ENCODE measurements at places on chromosomes 1 and 21.

GRCh38 chr1:201383647-201384405 is 6.3 kb upstream of the TNNT2 start:
- peak; percentile 28 for DNase-seq

DNA sequence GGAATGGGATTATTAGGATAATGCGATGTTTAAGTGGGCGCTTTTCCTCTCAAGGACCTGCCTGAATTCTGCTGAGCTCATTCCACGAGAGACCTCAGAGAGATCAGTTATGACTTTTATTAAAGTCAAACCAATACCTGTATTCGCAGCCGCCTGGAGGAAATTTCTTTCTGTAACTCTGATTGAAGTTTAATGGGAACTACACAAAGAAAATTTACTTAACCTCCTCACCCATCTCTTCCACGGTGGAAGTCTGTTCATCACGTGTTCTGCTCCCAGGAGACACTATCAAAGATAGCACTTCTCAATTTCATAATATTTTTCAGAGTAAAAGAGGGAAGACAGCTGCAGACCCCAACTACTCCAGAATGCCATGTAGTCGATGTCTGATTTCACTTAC is 334.7 kb upstream of the POU3F1 start:
- DNase-seq, result no peak

DNA sequence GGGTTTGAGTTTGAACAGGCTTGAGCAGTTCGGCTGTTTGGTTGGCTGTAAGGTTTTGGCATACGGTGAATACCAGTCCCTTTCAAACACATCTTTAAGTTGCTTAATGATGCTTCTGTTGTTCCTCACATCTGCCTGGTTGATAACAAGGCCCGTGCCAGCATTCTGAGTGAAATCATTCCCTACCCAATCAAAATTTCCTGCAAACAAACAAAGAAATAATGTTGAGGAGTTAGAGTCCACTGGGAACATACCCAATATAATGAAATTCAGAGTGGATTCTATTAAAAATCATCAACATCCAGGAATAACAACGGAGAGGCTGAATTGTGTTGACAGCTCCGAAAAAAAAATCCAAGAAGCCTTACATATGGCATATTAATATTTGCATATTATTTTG is 91.0 kb upstream of the MAP1LC3C start:
- DNase-seq, result no peak

DNA sequence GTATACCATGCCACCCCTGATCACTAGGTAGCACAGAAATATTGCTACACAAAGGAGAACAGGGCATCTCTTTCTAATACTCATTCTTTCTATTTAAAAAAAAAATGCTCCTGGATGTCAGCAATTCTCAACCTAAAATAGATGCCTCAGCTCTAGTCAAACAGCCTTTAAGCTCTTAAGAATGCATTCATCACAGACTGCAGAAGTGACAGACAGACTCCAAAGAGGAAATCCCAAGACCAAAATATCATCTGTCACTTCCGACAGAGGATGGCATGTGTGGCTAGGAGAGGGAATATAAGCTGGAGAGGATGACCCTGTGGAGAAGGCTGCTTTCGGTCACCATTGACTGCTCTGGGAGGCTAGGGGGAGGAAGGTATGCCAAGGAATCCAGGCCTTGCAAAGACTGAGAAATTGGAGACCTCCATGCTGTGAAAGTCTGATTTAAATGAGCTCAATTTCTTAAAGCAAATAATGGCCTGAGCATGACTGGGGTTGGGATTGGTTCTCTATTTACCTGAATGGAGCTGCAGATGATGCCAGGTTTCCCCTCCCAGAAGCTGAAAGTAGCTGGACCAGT is 277.4 kb downstream of the BRINP2 start:
- no peak for DNase-seq

DNA sequence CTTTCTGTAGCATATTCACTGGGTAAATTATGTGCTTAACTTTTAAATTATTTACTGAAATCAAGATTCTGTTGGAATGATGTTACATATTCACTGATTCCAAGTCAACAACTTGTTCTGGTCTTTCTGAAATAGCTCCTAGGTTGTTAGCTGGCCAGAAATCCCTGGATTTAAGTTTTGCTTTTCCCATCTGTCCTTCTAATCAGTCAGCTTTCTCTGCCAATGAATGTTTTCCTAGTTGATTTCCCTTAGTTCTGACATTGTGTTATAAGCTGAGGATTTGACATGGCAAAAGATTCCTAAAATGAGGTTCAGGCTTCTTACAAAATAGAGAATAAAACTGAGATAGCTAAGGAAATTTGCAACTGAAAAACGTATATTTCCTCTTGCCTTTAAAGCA is 1479.6 kb downstream of the MRPL39 start:
- DNase-seq, result no peak

DNA sequence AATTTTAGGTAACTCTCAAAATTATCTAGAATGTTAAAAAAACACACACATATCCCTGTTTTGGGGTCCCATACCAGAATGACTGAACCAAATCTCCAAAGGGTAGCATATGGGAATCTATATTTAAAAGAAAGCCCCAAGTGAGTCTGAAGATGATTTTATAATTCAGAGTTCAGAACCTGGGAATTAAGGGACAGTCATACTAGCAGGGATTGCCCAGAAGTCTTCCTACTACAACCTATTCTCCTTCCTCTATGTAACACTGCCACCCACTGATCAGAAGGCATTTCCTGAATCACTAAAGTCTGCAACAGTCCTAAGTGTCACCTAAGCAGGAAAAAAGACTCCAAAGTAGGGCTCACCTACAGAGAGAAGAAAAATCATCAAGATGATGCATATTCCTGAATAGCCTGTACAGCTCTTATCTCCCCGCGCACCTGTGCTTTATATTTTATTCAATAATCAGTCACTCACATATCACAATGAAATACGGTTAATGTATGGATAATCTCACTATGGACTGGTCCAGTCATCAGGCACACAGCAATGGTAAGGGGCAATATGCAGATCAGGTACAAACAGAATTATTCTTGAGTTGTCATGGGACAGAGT is 4.9 kb downstream of the RGS1 start:
- DNase-seq, result no peak

GRCh38 chr1:7046891-7047290 is 261.6 kb downstream of the CAMTA1 start:
- DNase-seq, result no peak

- no peak for DNase-seq
Measured at GRCh38 chr1:95852483-95853070, 618.6 kb downstream of the RWDD3 start.

DNA sequence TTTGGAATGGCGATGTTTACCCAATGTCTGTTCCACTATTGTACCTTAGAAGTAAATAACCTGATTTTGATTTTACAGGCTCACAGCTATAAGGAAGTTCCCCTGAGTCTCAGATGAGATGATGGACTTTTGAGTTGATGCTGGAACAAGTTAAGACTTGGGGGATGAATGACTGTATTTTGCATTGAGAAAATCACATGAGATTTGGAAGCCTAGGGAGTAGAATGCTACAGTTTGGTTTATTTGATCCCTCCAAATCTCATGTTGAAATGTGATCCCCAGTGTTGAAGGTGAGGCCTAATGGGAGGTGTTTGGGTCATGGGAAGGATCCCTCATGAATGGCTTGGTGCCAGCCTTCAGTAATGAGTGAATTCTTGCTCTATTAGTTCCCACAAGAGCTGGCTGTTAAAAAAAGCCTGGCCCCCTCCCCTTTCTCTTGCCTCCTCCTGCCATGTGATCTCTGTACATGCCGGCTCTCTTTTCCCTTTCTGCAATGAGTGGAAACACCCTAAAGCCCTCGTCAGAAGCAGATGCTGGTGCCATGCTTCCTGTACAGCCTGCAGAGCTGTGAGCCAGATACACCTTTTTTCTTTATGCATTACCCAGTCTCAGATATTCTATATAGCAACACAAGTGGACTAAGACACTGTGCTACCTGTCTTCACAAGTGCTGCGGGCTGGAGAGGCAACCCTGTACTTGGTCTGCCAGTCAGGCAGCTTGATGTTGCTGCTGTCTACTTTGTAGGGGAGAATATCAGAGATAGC is 77.0 kb upstream of the TLR5 start:
- no peak for DNase-seq

- DNase-seq, result no peak
Measured at GRCh38 chr1:21020151-21020550, 156.5 kb downstream of the EIF4G3 start.

DNA sequence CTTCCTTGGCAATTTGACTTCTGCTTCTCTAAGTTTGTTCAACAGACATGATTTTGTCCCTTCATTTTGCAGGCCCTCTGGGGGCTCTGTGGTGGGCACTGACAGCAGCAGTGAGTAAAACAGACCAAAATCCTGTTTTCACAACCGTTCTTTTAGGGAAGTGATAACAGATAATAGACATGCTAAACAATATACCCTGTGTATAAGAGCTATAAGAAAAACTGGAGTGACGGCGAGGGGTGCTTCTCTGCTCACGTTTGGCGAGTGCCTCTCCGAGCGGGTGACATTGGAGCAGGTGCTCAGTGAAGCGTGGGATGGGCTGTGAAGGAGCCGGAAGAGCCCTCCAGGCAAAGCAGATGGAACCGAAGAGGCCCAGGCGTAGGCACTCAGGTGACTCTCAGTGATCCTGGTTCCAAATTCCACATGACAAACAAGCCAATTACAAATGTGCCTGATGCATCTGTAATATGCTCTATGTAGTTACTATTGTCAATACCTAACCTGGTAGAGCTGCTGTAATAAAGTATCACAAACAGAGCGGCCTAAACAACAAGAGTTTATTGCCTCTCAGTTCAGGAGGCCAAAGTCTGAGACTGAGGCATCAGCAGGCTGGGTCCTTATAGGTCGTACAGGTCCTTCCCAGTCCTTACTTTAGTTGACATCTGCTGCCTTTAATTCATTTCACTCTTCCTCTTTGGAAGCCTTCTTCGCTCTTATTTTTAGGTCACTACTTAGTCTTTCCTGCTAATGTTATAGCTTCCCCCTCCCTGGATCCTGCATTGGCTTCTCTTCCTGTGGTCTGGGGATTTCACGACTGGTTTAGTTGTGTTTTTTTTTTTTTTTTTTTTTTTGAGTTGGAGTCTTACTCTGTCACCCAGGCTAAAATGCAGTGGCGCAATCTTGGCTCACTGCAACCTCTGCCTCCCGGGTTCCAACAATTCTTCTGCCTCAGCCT is 20.1 kb downstream of the OR2B11 start:
- no peak for DNase-seq

DNA sequence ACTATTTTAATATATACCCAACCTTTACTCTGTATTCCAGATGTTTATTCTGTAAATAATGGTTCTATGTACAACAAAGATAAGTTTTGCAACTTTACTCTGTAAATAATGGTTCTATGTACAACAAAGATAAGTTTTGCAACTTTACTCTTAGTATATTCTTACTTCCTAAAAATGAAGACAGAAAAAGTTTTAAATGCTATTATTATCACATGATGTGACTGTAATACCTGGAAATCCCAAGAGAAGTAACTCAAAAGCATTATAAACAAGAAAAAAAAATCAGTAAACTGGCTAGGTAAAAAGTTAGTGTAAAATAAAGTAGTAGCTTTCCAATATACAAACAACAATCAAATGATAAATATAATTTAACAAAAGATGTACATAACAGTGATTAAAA is 18.5 kb upstream of the EXO1 start:
- DNase-seq, result no peak

DNA sequence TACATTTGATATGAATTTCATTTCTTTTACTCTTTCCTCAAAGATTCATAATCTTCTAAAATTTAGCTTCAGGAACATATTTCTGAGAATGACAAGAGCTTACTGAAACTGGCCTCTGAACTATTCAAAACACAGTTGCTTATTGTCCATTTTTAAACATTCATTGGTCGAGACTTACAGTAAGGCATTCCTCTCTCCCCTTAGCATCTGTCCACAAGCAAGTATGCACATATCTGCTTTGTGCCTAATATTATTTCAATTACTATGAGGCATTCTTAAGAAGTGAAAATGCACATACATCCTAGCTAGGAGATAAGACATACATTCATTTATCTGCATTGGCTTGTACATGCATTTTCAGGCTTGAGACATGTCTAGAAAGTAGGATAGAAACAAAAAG is 488.7 kb downstream of the PTBP2 start:
- DNase-seq, result no peak

DNA sequence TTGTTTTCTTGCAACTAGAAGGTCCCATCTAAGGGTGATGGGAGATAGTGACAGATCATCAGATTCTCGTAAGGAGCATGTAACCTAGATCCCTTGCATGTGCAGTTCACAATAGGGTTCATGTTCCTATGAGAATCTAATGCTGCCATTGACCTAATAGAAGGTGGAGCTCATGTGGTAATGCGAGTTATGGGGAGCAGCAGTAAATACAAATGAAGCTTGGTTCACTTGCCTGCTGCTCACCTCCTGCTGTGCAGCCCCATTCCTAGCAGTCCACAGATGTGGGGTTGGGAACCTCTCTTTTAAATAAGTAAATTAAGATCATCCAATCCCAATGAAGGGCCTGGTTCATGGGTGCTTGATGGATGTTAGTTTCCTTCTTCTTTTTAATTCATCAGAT is 148.7 kb upstream of the ATP1B1 start:
- DNase-seq, result no peak

GRCh38 chr1:235012436-235013210 is 116.0 kb downstream of the TOMM20 start:
- no peak for DNase-seq

- DNase-seq, result no peak
Measured at GRCh38 chr1:230877146-230877923, 9.0 kb upstream of the C1orf198 start.

DNA sequence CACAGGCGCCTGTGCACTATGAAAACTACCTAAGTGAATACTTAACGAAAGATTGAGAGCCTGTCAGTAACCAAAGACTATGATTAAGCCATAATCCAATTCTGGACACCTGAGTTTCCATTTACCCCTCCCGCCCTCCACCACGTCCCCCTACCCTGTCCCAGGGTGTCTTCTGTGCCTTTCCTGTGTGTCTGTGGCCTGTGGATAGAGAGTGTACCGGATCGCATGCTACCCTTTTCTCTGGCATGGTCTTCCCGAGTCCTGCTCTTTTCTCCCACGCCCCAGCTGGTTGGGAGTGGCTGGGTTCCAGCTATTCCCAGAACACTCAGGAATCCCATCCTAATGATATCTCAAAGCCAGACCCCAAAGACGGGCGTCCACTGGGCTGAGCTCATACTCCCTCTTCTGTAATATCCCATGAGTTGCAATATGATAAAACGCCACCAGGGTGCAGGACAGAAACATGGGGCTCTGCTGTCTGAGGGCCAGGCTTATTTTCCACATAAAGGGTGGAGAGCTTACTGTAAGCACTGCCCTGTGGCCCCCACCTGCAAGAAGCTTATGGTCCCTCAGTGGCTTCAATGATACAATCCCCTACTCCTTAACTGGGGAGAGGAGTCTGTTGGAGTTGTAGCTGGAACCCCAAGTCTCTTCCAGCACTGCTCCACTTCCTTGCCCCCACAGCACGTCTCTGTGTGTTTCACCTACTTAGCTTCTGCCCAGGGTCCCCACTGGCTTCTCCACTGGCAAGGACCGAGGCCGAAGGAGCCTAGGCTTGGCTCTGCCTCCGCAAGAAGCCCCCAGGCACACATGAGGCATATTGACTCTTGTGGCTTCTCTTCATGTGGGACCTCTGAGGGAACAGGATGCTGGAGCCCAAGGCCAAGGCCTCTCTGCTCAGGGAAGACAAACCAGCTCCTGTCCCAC is 17.6 kb upstream of the ALX3 start:
- no peak for DNase-seq
